Stimulated activated CD8-positive, alpha-beta memory T cell treated with anti-CD3 and anti-CD28 coated beads, Interleukin-7, amount 100 ng/mL, for 1 hour (primary cell): ENCODE measurements at places on chromosomes 11 and 22.

GRCh38 chr11:67082071-67082791 is 25.6 kb downstream of the RHOD start:
- DNase-seq: no peak

DNA sequence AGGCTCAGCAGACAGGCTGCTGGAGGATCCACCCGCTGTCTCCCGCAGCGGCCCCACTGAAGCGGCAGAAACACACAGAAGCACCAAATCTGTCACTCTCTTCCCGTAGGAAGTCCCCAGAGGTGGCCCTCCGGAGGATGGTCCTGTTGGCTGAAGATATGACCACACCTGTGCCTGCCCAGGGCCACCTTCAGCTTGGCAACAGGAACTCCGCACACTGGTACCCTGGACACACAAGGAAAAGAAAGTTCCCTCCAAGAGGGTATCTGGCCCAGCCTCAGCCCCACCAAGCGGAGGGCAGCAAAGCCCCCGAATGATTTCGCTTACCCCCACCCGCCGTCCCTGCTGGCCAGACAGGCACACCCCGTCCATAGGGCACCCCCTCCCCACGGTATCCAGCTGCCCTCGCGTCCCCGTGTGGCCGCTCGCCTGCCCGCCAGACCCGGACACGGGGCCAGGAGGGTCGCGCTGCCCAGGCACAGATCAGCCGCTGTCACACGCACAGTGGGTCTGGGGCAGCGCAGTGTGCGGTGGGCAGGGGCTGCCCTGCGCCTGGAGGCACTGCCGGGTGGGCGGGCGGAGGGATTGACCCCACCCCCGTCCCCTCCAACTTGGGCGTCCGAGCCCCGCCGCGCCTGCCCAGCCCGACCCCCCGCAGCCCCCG is 7.0 kb downstream of the RASSF7 start:
- no peak for DNase-seq

DNA sequence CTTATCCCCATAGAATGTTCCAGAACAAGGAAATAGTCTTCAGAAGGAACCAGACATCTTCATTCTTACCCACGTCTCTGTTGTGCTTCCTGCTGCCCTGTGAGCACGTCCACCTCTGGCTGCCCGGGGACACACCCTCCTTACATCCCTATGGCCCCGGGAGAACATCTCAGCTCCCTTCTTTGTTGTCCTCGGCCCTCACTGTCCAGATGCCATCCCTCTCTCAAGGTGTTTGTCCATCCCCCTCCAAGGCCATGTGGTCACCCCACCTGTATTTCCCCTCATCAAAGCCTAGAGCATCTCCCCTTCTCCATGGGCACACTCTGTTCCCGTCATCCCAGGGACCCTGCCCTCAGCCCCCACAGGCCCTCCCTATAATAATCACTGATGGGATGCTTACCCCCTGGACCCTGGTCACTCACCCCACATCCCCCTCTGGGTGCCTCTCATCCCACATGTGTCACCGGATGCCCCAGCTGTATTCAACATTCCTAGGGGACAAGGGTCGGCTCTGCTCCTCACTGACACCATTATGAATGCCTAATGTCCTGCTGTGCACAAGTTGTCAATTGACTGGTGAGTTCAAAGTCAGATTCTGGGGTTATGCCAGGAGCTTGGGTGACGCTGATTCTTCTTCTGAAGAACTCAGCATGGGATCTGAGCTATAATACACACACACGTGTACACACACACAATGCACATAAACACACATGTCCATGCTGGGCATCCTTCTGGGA is 28.8 kb downstream of the IGLL5 start:
- no peak for DNase-seq

DNA sequence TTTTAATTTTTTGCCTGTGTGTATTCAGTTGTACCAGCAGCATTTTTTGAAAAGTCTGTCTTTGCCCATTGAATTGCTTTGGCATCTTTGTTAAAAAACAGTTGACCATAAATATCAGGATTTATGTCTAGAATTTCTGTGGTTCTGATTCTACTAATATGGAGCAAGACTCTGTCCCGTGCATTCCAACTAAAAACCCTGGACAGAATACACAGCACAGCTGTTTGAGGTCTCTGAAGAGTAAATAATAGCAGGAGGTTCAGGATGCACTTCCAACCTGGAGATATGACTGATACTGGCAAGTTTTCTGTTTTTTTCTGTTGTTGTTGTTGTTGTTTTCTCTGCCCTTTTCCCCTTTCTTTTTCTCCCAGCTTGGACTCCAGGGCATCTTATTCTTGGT is 141.9 kb downstream of the TMEM135 start:
- no peak for DNase-seq

GRCh38 chr11:61912991-61913698 is 4.2 kb downstream of the RAB3IL1 start:
- DNase-seq: no peak

DNA sequence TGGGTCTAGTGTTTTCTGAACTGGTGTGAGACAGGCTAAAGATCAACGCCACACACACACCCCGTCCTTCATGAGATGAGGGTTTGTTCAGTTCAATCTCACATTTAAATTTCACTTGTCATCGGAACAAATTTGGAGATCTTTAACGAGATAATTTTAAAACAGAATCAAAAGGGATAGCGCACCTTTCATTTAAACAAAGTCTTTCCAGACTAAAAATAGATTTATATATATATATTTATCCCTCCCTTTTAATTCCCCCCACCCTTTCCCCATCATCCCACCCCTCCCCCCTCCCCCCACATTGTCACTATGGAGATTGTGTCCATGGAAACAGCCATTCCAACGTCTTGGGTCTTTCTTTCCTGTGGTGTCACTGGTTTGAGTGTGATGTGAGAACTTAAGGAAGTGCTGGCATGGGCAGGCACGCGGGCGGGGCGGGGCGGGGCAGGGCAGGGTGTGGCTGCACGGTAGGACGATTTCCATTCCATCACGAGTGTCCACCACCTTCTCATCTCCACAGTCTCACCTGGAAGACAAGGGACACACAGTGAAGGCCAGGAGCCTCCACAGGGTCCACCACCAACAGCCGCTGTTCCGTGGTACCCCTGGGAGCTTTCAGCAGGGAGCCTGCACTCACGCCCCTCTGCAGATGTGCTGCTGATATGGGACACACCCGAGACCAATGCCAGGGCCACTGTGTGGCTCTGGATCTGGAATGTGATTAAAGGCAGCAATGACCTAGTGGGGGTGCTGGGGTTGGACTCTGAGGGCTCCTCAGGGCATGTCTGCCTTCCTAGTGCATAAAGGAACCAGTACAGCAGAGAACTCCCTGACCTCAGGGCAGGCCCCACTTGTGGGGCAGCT is 30.5 kb upstream of the CYP2D6 start:
- no peak for DNase-seq

GRCh38 chr11:71283971-71284441 is 31.6 kb upstream of the SHANK2 start:
- no peak for DNase-seq
